ENCODE measurements at places on chromosomes 2 and 18. TPM values are rescaled to one million over a fixed set of nuclear protein-coding genes. Genes with fewer than 3 reads are reported as not detected.

GRCh38 chr2:17196380-17196779 is 321.9 kb downstream of the RAD51AP2 start:
- no peak for DNase-seq

DNA sequence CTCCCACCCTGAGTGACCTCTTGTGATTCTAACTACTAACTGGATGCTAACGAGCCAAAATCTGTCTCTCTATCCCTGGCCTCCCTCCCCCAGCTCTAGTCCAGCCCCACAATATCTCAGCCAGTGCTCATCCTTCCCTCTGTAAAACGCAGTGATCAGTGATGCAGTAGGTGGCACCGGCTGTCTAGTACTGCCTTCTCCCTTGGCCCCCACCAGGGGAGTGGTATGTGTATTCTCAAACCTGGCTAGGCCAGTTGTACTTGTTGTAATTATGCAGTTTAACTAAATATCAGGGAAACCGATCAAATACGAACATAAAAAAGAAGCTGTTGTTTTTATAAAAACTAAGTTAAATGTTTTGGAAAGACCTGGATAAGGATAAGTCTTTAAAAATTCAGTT is 113.2 kb upstream of the ALPP start:
- no peak for DNase-seq

DNA sequence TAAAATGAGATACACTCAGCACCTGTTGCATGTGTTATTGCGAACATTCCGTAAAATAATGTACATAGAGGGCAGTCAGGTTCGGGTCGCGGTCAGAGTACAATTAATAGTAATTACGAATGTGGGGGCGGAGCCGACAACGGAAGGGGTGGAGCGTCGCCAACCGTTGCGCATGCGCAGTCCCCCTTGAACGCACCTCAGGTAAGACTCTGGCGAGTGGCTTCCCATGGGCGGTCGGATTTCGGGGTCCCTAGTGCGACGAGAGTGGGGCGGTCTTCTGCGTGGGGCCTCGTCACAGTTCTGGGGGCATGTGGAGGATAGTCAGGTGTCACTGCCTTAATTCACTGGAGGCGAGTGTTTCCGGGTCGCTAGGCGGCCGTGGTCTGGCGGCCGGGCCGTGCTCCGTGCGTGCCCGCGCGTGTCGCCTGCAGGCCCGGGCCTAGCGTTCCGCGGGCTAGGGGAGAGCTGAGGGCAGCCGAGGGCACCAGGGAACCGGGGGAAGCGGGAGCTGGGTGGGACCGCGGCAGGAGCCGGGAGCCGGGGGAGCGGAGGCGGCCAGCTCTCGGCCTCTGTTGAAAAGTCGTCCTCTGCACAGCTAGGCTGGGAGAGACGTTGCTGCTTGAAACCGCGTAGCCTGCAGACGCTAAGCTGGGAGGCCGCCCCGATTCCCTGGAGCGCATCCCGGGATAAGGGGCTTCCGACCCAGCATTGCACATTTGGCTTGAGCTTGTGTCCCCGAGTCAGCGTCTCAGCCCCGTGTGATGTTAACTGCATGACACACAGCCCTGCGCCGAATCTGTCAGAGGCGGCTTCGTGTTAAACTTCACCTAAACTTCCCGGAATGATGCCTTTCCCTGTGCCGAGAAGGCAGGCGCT is at the start of gene CEBPZOS:
TSS of gene CEBPZOS (plus strand) at position 177 of the 876 bp plus-strand sequence. CDS start 3,209 bp downstream, outside the sequence.
- peak; percentile 77 for DNase-seq

CNGA3 gene
- not detected for total RNA-seq

CRYGD gene
- total RNA-seq: not detected
